ENCODE measurements at places on chromosomes 1 and 21. TPM values are rescaled to one million over a fixed set of nuclear protein-coding genes. Genes with fewer than 3 reads are reported as not detected.

GRCh38 chr1:204154568-204155255 lies 2.9 kb upstream of the ETNK2 start:
- no peak for ATAC-seq

DNA sequence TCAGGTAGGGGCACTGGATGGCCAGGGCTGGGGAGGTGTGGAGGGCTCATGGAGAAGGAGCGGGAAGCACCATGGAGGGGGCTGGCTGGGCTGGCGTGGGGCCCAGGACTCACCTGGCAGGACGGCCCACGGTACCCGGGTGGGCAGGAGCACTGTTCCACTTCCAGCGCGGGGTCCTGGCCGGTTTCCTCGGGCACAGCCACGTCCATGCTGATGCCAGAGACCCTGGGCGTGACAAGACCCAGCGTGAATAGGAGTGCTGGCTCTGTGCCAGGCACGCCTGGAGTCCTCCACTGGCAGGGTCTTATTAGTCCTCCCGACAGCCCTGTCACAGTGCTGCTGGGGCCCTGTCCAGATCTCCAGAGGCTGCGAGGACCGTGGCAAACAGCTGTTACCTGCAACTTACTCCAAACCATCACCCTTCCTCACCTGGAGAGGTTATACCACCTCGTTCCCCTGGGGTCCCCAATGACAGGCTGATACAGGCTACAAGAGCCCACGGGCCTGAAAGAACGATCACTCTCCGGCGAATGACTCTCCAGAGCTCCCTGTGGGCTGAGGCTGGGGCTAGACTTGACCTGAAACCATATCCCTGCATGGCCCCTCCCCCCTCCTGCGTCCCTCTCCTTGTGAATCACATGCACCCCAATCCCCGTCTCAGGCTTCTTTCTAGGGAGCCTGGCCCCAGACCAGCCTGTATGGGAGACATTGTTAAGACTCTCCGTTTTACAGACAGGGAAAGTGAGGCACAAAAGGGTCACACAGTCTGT lies 62.1 kb downstream of the HSPG2 start:
- no peak for ATAC-seq

DNA sequence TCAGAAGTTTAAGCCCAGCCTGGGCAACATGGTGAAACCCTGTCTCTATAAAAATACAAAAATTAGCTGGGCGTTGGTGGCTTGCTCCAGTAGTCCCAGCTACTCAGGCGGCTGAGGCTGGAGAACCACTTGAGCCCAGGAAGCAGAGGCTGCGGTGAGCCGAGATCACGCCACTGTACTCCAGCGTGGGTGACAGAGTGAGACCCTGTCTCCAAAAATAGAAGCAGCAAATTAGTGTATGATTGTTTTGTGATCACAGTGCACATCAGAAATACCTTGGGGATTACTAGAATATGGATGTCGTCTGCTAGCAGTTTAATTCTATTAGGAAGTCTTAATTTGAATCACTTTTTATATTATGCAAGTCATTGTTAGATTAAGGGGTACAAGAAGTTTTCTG lies 59.0 kb downstream of the ZBTB17 start:
- no peak for ATAC-seq

DNA sequence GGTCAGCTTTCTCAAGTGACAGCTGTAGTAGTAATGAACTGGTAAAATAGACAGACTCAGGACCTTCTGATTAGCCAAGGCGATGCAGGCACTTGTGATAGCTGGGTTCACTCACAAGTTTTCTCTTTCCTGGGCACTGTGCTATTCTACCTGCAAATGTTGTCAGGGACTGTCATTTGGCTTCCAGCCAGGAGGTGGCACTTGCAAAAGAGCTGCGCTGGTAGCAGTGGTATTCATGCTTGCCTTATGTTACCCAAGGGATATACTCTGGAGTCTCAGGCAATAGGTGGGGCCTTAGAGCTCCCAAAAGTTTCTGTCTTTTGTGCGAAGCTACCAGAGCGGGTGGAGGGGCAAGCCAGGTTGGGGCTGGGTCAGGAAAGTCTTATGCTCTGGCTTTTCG lies 23.5 kb downstream of the IFI44 start:
- ATAC-seq: no peak

EPRS1 gene
- 39.2 TPM for total RNA-seq

OR14K1 gene
- not detected for total RNA-seq

DNA sequence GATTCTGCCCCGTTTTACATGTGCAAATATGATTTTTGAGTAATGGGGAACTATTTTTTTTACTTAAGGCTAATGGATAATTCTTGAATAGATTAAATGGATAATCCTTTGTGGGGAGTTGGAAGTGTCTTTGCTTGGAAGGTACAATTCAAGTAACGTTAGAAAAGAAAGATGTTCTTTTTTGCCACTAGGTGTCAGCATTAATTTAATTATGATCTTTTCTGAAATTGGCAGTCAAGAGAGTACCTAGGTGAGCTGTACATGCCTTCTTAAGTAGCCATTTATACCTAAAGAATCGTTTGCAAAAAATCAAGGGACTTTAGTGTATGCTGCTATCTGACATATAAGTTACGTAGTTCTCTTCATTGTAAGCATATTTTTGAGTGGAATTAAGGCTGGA lies 2.2 kb downstream of the FBXO28 start:
- no peak for ATAC-seq

CNIH3 gene
- total RNA-seq: 1.9 TPM

- ATAC-seq: no peak
These were observed 397.5 kb downstream of the TGFB2 start for GRCh38 chr1:218742467-218743262.

- ATAC-seq: no peak
These were observed 2.7 kb downstream of the PTPRC start for GRCh38 chr1:198641501-198641900.

VPS26C gene
- total RNA-seq: 69.2 TPM

PDE4B gene
- 7.3 TPM for total RNA-seq

ERICH3 gene
- total RNA-seq: not detected

DNA sequence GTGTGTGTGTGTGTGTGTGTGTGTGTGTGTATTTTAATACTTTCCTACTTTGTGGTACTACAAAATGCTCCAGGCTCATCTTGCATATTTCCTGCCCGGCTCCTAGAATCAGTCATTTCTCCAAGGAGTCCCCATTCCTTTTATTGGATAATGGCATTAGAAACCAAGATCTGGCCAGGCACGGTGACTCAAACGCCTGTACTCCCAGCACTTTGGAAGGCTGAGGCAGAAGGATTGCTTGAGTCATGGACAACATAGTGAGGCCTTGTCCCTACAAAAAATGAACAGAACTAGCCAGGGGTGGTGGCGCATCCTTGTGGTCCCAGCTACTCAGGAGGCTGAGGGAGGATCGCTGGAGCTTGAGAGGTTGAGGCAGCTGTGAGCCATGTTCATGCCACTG lies 20.3 kb downstream of the EPB41 start:
- ATAC-seq: no peak

Measured in gastroesophageal sphincter (tissue), 4 donors.